ENCODE measurements at places on chromosomes 13 and 19.

DNA sequence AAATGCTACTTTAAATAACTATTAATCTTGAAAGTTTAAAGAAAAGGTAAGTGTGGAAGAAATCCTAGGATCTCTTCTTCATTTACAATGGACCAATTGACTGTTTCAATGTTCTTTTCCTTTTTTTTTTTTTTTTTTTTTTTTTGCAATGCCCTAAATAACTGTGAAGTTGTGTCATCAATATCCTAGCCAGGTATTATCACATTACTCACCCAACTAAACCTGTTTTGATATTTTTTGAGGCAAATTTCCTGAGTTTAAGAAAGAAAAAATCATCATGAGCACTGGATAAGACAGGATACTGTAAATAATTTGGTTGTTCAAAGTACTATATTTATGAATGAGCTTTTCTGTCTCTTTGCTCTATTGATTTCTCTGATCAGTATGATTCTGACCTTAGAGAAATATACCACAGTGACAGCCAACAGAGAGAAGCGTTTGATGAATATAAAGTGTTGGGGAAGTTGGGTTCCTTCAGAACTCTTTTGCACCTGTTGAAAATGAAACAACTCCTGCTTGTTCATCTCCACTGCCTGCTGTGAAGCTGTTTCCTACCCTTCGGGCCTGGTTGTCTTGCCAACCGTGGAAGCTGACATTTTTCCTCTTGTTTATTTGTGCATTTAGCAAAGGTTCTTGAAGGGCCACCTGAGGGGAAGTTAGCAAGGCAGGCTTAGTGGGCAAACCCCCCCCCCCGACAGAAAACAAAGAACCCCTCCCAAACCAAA lies 1220.5 kb upstream of the SLC10A2 start:
- no peak for DNase-seq

DNA sequence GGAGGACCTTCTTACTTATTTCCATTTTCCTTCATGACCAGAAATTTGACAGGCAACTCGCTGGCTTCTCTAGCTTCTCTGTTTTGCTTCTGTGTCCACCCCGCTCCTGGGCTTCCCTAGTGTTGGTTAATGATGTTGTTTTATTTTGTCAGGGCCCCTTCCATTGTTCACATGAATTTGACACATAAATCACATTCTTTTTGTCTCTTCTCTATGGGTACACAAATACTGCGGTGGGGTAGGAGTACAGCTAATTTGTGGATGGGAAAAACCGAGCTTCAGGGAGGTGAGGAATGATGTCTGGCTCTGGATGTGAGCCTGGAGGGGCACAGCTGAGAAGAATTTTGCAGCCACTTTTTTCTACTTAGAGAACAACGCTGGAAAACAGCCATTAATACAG lies 199.8 kb downstream of the DNAJC15 start:
- DNase-seq: no peak

DNA sequence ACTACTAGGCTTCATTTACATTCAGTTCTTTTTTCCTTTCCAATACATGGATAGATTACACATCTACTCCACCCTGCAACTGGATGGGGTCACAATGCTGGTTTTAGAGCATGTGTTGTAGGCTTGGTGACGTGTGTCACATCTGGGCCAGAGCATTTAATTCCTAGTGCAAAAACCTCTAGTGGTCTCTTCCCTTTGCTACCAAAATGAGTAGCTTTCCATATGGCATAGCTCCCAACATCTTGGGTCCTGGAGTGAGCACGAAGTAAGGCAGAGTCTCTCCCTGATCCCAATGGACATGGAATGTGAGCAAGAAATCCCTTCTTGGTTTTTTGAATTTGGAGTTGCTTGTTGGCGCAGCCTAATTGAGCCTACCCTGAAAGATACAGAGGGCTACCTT lies 51.7 kb downstream of the TNFSF11 start:
- DNase-seq: no peak

DNA sequence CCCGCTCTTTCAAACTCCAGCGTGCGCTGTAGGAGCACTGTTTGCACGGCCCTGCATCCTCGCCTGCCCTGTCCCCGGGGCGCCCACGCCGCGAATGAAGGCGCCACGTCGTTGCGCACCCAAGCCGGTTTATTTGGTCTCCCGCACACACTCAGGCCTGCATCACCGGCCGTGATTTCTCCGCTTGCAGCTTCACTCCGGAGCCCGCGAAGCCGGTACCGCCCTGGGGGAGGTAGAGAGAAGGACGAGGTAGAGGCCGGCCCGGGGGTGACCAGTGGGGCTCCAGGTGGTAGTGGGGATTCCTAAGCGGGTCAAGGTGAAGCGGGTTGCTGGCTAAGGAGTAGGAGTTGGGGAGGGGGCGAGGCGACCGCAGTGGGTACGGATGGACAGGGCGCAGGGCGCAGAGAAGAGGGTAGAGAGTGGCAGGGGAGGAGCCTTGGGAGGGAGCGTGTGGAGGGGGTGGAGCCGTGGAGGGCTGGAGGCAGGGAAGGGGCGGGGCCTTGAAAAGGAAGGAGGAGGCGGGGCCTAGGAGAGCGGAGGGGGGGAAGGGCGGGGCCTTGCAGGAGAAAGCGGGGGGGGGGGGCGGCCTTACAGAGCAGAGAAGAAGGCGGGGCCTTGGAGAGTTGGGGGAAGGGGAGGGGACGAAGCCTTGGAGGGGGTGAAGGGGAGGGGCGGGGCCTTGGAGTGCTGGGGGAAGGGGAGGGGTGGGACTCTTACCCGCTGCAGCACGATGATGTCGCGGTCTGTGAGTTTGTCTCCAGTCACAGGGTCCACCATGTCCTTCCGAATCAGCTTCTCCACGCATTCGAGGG lies 24.6 kb downstream of the NOSIP start:
- no peak for DNase-seq

DNA sequence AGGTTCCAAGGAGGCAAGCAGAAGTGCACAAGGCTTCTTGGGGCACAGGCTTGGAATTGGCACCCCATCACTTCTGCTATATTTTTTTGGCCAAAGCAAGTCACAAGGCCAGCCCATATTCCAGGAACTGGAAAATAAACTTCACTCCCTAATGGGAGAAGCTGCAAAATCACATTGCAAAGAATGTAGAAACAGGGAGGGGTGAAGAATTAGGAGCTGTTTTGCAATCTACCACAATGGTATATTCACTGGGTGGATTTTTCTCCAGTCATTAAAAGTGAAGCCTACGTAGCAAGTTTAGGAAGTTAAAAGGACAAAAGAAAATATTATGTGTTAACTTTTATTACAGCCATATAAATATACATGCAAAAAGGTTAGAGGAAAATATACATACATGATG lies 464.8 kb downstream of the COG6 start:
- no peak for DNase-seq

DNA sequence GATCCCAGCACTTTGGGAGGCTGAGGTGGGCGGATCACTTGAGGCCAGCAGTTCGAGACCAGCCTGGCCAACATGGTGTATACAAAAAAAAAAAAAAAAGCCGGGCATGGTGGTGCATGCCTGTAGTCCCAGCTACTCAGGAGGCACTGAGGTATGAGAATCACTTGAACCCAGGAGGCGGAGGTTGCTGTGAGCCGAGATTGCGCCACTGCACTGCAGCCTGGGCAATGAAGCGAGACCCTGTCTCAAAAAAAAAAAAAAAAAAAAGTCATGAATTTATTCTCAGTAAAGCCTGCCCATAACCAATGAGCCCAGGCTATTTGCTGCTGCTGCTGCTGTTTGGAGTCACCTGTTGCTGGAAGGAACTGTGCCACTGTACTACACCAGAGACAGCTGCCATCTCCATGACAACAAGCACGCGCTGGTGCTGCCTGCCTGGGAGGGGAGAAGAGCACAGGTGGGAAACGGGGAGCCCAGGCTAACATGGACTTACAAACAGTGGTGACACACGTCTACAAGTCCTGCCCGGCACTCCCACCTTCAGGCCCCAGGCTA lies 11.3 kb downstream of the ZFR2 start:
- peak; percentile 65 for DNase-seq

DNA sequence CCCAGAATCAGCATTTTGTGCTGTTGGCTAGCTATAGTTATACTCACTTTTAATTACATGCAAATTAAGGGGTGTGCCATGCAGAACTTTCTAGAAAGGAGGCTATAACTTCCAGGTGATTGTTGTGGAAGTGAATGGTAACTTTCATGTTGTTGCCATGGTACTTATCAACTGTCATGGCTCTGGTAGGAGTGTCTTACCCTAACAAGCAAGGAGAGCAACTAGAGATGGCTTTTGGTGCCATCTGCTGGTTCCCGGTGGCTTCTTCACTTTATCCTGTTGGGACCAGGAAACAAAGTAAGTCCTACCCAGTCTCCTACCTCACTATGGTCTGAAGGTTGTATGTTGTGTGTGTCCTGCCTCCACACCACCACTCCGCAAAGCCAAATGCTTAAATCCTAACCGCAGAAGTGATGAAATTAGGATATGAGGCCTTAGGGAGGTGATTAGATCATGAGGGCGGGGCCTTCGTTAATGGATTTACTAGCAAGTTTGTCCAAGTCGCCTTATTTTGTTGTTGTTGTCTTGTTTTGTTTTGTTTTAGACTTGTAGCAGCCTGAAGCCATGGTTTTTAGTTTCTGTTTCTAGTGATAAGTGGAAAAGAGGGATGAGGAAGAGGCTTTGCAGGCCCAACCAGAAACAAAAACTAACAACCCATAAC lies 22.6 kb downstream of the FBXL12 start:
- peak; percentile 83 for DNase-seq

- DNase-seq: peak; percentile 30
These were observed 76.3 kb downstream of the ZNF429 start for GRCh38 chr19:21581646-21582240.

GRCh38 chr19:19514215-19514657 lies 1.1 kb downstream of the TSSK6 start:
- DNase-seq: no peak

DNA sequence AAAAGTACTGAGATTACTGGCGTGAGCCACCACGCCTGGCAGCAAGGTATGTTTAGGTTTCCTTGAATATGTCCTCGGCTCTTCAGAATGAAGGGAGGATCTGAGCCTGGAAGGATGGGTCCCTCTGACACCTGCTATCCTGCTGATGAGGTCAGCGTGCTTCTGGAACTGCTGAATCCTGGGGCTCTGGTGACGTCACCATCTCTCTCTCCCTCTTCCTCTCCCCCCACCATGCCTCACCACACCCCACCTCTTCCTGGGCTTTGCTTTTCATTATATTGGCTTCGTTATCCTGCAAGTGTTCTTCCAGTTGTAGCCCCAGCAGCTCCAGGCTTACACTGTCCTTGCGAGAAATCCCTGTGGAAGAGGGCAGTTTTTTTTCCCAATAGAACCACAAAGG lies 49.8 kb downstream of the CCNE1 start:
- no peak for DNase-seq

- no peak for DNase-seq
These were observed 555.2 kb upstream of the MIR17HG start for GRCh38 chr13:90792335-90792734.

DNA sequence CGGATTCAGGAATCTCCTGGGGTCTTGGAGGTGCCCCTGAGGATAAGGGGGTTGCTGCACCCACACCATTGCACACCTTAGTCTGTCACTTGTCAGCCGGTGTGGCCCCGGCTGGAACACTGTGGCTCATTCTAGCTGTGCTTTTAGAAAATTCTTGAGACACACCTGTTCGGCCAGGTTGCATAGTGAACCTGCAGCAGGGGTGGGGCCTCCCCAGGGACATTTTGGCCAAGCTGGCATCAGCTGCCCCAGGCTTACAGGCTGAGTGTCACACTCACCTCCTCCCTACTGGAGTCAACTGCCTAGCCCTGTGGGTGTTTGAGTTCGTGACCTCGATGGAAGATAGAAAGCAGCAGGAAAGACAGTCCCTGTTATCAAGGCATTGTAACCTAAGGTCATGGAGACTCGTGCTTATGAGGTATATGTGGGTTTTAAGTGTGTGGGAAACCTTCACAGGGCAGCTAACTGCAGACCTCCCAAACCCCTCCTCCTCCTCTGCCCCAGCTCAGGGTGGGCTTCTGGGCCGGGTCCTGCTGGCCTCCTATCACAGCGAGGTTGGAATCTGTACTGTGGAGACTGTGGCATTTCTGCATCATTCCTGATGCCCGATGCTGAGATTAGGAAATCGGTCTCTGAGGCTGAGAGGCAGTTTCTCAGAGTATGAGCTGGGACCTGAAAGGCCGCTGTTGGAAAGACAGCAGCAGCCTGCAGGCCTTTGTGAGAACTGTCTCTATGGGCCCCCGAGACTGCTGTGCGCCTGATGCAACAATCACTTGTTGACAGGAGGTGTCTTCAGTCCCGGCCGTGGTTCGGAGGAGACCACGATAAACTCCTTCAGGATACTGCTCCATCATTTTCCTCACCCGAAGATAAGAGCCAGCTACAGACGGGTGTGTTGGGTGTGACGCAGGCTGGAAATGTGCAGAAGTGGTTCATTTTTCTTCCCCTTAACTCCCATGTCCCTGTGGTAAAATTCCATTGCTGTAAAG lies 72.2 kb downstream of the ATP11A start:
- DNase-seq: no peak

DNA sequence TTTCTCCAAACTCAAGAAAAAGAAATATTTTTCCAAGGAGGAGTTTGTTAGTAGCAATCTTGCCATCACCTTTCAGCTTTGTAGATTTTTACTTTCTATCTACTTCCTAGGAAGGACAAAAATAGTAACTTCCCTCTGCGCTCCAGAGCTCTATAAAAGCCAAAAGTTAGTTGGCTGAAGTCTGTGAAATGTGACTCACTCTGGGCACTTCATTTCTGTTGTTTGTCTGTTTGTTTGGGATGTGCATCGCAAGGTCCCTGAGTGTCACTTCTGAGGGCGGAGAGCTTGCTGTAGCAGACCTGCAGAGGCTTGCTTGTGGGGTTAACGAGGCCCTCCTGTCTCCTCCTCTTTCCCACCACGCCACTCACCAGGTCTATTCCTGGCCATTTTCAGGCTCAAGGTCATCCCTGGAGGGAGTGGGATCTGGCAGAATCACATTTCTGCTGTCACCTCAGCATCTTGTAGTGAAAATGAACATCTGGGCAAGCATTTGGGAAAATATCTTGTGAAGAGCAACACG lies 307.6 kb downstream of the GPC6 start:
- no peak for DNase-seq

- no peak for DNase-seq
These were observed 73.6 kb upstream of the STK24 start for GRCh38 chr13:98650396-98651107.

DNA sequence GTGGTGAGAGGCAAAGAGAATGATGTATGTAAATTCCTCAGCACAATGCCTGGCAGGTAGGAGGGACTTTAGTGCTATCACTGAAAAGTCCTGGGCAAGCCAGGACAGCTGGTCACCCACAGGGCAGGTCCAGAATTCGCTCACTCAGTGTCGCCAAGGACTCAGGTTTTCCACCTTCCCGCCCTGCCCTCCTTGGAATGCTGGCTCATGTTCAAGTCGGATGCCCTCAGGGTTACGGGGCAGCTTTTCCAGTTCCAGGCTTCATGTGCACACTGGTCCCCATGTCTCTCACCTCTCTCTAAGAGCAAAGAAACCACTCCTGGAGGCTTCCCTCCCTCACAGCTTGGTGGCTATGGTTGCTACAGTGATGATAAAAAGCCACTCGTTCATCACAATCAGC lies 24.8 kb upstream of the NAXD start:
- no peak for DNase-seq

GRCh38 chr13:112885782-112886268 lies 83.2 kb upstream of the MCF2L start:
- peak; percentile 96 for DNase-seq

DNA sequence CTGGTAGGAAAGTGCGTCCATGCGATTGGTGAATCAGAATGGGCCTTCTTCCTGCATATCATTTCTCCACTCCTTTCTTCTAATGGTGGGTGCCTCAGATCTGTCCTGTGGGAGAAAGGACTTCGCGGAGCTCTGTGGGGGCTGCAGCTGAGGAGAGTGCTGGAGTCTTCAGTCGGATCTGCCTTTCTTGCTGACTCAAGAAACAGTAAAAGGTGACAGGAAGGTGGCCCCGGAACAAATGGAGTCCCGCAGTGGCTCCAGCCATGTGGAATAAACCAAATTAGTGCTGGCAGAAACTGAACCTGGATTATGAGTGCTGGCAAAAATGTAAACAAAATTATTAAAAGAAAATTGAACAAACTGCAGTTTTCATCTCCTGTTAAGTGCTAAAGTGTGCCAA lies 15.1 kb upstream of the GAS6 start:
- DNase-seq: no peak

Data from SHP77 (cell line).